ENCODE measurements at places on chromosomes 3 and 15.
A peak's percentile ranks its signal among the peaks of the same experiment; 100 is the strongest.

GRCh38 chr15:60155661-60156060, 151.6 kb downstream of the FOXB1 start:
- DNase-seq, result no peak

GRCh38 chr3:111872979-111873378, 13.9 kb downstream of the PHLDB2 start:
- no peak for DNase-seq

DNA sequence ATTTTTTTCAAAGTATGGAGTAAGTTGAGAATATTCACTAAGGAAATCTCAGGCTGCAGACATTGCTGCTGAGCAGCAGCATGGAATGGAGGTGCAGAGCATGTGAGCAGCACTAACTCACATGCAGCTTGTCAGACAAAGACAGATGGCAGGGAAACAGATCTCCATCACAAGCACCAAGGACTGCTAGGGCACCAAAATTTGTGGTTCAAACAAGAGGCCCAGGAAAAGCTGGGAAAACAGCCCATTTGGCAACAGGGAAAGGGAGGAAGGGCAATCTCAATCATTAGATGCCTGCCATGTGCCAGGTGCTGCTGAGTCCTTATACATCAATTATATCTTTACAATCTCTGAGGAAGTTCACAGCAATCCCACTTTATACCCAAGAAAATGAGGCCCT, 47.2 kb upstream of the EIF1B start:
- no peak for DNase-seq

- DNase-seq, result no peak
Observed at GRCh38 chr3:21502656-21503055, 248.4 kb downstream of the ZNF385D start.

GRCh38 chr3:124257336-124257864, 265.5 kb upstream of the ROPN1 start:
- no peak for DNase-seq

DNA sequence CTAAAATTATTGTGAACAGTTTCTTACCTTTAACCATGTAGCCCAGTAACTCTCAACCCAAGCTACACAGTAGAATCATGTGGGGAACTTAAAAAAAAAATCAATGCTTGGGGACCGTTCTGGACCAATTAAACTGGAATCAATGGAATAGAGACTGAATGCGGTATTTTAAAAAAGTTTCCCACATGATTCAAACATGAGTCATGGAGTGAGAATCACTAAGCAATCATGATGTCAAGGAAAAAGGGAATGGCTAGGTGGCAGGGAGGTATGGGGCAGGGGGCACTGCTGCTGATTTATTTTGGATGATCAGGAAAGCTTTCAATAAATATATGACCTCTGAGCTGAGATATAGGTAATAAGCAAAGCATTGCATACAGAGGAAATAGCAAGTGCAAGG, 250.5 kb upstream of the RORA start:
- DNase-seq, result no peak

GRCh38 chr3:179702271-179702947, 49.6 kb downstream of the USP13 start:
- no peak for DNase-seq

- DNase-seq, result no peak
Observed at GRCh38 chr3:55562700-55563099, 75.6 kb upstream of the WNT5A start.

DNA sequence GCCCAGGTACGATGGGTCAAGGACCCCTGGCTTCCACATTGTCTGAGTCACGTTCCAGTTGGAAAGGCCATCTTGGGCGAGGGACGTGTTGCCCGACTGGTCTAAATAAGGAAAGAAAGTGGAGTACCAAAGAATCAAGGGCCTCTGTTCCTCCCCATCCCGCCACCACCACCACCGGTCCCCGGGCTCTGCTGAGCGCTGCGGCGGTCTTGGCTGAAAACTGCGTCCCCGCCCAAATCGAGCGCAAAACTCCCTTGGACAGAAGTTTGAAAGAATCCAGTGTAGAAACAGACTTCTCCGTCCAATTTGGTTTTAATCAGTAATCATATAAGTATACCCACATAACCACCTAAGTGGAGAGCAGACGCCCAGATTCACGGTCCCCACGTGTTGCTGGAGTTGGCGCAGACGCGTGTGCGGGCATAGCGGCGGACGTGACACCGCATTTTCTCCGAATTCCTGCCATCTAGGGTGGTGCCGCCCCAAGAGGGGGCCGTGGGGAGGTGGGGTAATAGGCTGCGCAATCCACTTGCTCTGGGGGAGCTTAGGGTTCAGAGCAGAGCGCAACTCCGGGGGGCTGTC, 243.8 kb upstream of the TOPAZ1 start:
- no peak for DNase-seq

GRCh38 chr3:107718547-107718946, 195.8 kb downstream of the BBX start:
- DNase-seq, result no peak

GRCh38 chr3:32640939-32641338, 44.0 kb upstream of the CNOT10 start:
- DNase-seq, result no peak

GRCh38 chr15:34684351-34684750, 70.4 kb downstream of the GJD2 start:
- DNase-seq, result no peak

DNA sequence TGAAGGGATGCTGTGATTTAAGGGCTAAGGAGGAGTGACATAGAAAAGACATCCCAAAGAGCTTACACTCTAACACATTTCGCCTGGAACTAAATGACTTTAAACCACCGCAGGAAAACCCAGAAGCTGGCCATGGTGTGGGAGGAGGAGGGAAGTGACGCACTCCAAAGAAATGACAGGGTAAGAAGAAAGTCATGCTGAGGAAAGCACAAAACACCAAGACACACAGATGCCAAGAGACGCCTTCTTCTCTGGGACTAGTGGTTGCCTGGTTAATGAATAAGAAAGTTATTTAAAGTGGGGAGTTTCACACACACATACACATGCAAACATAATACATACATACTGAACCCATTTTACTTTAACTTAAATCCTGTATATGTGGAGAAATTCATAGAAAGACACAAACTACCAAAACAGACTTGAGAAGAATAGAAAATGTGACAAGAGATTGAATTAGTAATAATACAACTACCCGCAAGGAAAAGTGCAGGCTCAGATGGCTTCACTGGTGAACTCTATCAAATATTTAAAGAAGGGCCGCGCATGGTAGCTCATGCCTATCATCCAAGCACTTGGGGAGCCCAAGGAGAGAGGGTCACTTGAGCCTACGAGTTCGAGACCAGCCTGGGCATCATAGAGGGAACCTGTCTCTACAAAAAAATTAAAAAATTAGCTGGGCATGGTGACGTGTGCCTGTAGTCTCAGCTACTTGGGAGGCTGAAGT, 125.5 kb downstream of the NSMCE3 start:
- DNase-seq, result no peak

GRCh38 chr3:51929420-51930003, 12.2 kb downstream of the RRP9 start:
- DNase-seq, result no peak

- DNase-seq, result no peak
Observed at GRCh38 chr3:48427630-48427962, 2.3 kb downstream of the PLXNB1 start.

GRCh38 chr15:69523010-69524001, 70.7 kb downstream of the RPLP1 start:
- DNase-seq, result peak; percentile 67

DNA sequence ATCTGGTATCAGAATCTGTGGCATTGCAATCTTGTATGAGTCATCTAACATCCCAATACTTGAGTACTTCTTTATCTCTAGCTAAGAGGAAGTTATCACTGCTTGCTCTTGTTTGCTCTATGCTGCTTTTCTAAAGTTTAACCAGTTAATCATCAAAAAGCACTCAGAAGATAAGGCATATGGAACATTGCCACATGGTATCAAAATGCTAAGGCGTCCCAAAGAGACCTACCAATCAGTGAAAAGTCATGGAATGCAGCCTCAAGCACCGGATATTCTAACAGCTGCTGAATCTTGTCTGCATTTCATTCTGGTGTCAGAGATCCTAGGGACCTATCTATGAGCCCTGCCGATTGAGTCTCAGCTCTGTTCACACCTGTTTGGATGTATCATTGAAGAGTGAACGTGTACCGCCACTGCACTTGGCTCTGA, 192.8 kb downstream of the ARPP21 start:
- DNase-seq, result no peak

- DNase-seq, result no peak
Observed at GRCh38 chr3:52889901-52890300, 7.4 kb downstream of the STIMATE start.

DNA sequence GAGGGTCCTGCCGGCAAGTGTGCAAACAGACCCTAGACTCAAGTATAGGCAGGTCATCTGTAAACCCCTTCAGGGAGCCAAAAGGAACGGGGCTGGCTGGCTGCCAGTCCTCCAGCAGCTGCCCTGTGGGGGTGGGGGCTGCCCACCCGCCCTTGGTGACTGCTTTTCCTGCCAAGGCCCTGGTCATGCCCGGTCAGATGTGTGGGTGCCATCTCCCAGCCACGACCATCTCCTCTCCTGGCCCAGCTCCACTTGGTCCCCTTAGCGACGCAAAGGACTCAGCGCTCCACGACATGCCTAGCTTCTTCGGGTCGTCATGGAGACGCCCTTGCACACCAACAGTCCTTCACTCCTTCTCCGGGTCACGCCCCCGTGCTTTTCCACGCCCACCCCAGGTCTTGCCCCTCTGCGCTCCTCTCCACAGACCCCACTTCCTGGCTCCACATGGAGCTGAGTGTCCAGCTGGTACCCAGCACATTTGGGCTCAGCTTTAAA, 2.4 kb downstream of the MUC4 start:
- DNase-seq, result no peak

- no peak for DNase-seq
Observed at GRCh38 chr15:60324706-60325438, 72.9 kb downstream of the ANXA2 start.

- DNase-seq, result no peak
Observed at GRCh38 chr3:140298569-140299070, 363.6 kb downstream of the CLSTN2 start.

GRCh38 chr3:183330881-183331280, 77.8 kb downstream of the B3GNT5 start:
- no peak for DNase-seq

DNA sequence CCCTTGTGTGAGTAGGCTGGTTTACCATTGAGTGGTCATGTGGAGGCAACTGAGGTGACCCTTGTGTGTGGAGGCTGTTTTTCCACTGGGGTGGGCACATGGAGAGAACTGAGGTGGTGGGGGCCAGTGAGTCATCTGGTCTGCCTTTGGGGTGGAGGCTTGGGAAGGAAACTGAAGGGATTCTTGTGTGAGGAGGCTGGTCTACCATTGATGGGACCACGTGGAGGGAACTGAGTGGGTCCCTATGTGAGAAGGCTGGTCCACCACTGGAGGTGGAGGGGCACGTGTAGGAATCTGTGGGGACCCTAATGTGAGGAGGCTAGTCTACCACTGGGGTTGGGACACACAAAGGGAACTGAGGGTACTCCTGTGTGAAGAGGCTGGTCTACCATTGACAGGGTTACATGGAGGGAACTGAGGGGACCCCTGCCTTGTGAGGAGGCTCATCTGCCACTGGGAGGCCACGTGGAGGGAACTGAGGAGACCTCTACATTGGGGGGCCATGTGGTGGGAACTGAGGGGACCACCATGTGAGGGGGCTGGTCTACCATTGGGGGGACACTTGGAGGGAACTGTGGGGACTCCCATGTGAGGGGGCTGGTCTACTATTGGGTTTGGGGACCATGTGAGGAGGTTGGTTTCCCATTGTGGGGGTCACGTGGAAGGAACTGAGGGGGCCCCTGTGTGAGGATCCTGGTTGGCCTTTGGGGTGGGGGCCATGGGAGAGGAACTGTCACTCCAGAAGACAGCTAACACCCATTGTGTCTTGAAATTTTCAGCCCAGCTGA, 164.5 kb downstream of the WNT7A start:
- DNase-seq, result no peak

DNA sequence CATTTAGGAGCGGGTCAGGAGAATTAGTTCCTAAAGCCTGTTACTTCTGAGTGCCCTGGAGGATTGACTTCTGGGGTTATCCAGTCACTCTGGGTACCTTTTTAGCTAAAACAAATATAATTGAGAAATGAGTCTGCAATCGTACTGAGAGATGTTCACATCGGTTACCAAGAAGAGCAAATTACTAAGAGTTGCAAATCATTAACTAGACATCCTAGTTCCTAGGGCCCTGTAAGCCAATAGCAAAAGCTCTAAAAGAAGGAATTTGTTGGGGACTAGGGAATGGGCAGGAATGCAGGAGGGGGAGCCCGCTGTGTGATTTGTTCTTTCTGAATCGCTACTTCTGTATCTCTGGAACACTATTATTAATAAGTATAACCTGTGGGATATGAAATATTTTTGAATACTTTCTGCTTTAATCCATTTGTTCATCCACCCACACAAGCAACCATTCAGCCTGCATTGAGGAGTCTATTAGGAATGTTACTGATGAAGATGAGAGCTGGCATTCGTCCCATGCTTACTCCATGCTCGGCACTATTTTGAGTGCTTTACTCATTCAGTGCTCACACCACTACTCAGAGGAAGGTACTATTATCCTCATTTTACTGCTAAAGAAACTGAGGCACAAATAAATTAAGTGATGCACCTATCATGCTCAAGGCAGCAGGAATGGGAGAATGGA, 31.5 kb upstream of the KY start:
- DNase-seq, result no peak

GRCh38 chr3:145854499-145854898, 306.5 kb downstream of the PLOD2 start:
- DNase-seq, result no peak

- DNase-seq, result no peak
Observed at GRCh38 chr15:39488961-39489360, 91.9 kb upstream of the THBS1 start.

DNA sequence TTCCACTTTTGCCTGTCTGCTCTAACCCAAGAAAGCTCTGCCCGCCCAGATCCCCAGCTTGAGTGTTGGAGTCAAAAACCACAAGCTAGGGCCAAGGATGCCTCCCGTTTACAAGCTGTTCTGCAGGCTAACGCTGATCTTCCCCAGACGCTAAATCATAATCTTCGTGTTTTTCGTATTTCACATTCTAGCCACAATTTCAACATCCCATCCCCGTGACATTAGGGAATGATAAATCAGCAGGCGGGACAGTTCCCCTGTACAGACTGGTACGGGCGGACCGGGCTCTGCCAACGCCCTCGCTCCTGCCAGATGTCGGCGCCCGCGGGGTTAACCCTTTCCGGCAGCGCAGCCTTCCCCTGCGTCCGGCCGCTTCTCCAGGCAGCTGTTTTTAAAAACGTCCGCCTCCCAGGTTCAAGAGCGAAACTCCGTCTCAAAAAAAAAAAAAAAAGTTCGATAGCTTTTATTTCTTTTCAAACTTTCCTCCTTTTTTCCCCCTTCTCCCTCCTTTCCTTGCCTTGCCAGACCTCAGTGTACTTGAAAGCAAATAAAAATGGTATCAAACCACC, 81.0 kb upstream of the BNC1 start:
- DNase-seq, result peak; percentile 14

GRCh38 chr3:46907960-46908293, 30.4 kb downstream of the PTH1R start:
- no peak for DNase-seq

DNA sequence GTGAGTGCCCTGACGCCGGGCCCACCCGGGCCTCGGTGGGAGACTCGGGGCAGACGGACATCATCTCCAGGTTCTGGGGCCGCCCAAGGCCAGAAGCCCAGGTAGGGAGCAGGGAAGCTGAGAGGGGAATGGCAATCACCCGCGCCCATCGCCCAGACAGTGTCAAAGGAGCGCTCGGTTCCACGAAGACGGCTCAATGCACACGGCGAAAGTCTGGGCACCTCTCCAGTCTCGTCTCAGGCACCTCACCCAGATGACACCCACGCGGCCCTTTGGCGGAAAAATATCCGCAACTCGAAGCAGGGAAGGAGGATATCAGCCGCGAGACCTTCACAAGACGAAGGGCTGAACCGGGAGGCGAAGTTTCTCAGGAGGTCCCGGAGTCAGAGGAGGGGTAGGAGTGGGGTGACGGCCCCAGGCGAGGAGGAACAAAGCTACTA, 916 bp downstream of the IL17RD start:
- peak; percentile 26 for DNase-seq
